ENCODE measurements at places on chromosomes 6 and 20. TPM values are rescaled to one million over a fixed set of nuclear protein-coding genes. Genes with fewer than 3 reads are reported as not detected.
A peak's percentile ranks its signal among the peaks of the same experiment; 100 is the strongest.

DNA sequence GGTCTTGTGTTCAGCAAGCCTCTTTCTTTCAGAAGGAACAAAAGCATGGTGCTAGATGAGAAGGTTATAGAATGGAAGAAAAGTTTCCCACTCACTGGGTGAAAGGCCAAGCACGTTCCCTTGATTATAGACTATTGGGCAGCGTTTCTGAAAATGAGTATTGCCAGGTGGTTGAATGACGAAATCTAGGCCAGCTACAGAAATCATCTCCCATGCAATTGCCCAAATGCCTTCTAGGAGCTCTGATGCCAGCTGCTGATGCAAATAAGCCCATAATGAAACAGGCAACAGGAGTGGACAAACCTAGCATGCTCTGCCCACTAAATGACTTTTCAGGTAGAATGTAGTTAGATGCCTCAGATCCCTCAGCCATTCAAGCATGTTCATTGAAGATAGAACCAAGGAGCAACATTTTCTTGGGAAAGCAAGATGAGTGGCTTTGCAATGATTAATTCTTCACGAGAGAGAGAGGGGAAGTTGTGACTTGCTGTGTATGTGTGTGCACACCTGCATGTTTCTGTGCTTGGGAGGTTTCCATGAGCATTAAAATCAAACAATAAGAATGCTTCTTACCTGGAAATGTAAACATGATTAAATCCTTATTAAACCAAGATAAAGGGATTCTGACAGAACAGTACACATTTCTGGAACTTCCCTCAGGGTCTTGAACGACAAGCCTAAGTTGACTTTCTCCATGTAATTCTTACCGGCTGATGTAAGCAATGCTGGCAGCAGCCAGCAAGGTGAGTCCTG lies 43.6 kb downstream of the ADTRP start:
- peaks cover 17% of the 10 kb centered on the region for H3K4me1 ChIP-seq
- no peak overlapping the region for H3K4me3 ChIP-seq
- no peak for DNase-seq
- H3K36me3 ChIP-seq, result no peaks in the 10 kb centered on the region

DNA sequence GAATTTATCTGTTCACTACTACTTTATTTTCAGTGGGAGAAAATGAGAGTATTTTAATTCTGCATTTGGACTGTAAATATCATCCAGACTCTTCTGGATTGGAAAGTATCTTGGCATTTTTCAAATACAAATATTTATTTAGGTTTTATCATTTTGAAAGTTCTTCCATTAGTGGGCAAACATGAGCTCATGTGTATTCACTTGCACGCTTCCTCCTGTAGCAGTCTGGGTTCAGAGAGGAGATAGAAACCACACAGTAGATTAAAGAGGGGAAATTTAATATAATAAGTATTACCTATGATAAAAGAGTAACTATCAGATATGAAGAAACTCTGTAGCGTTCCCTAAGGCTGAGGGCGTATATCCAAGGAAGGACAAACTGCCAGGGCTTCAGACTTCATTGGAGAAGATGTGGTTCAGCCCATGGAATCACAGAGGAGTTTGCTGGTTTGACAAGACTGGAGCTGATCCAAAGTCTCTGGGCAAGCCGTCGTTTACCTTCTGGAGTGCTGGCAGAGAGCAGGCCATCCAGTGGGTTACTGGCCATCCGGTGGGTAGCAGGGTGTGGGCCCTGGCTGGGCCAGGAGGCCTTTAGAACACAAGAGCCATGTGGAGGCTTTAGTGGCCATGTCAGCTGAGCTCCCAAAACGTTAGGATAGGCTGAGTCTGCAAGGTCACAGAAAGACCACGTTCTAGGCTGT lies 44.3 kb downstream of the KCNS1 start:
- no peak for DNase-seq
- no peak overlapping the region for H3K27ac ChIP-seq
- no peaks in the 10 kb centered on the region for H3K27me3 ChIP-seq
- H3K36me3 ChIP-seq, result peaks cover 10% of the 10 kb centered on the region
- H3K4me3 ChIP-seq, result no peak overlapping the region

GRCh38 chr6:16360365-16360764 lies 122.0 kb downstream of the GMPR start:
- H3K27ac ChIP-seq, result peak overlapping the region; percentile 33
- H3K4me1 ChIP-seq, result peaks cover 19% of the 10 kb centered on the region
- no peaks in the 10 kb centered on the region for H3K36me3 ChIP-seq
- H3K4me3 ChIP-seq, result no peak overlapping the region

DNA sequence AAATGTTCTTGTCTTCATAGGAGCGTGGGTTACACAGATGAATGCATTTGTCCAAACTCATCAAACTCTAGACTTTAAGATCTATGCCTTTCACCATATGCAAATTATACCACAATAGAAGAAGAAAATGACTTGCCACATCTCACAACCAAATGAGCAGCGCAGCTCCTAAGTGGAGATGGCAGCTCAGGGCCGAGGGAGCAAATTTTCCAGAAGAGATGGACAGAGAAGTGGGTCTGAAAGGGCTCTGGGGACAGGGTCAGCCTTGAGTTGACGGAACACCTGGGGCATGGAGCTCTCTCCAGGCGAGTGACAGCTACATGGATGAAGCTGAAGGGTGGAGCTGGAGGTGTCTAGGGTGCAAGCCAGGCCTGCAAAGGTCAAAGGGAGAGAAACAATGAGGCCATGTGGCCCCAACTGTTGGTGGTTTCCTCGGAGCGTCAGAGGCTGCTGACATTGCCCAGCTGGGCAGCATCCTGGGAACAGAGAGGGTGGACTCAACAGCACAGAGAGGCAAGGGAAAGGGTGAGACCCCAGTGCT lies 228.3 kb downstream of the NRN1 start:
- no peaks in the 10 kb centered on the region for H3K36me3 ChIP-seq
- H3K27ac ChIP-seq, result no peak overlapping the region
- no peaks in the 10 kb centered on the region for H3K27me3 ChIP-seq
- H3K4me1 ChIP-seq, result peaks cover 35% of the 10 kb centered on the region
- no peak for DNase-seq
- H3K4me3 ChIP-seq, result no peak overlapping the region

- H3K27me3 ChIP-seq, result no peaks in the 10 kb centered on the region
- no peaks in the 10 kb centered on the region for H3K36me3 ChIP-seq
- H3K4me3 ChIP-seq, result peak overlapping the region; percentile 89
- peak; percentile 90 for DNase-seq
- H3K27ac ChIP-seq, result peak overlapping the region; percentile 100
These were observed 118.7 kb downstream of the HFE start for GRCh38 chr6:26205625-26206574.

GRCh38 chr6:90024633-90025032 lies 130.4 kb downstream of the GJA10 start:
- DNase-seq, result no peak
- H3K36me3 ChIP-seq, result no peaks in the 10 kb centered on the region
- no peak overlapping the region for H3K27ac ChIP-seq
- peaks cover 14% of the 10 kb centered on the region for H3K4me1 ChIP-seq

- H3K27me3 ChIP-seq, result no peaks in the 10 kb centered on the region
- no peaks in the 10 kb centered on the region for H3K36me3 ChIP-seq
- H3K4me1 ChIP-seq, result peaks cover 2% of the 10 kb centered on the region
- H3K4me3 ChIP-seq, result no peak overlapping the region
These were observed 137.5 kb downstream of the BTBD3 start for GRCh38 chr20:12055161-12055560.

GRCh38 chr6:108157234-108157980 lies 8.4 kb upstream of the NR2E1 start:
- peaks cover 74% of the 10 kb centered on the region for H3K27me3 ChIP-seq
- H3K4me1 ChIP-seq, result peaks cover 13% of the 10 kb centered on the region
- DNase-seq, result no peak
- no peaks in the 10 kb centered on the region for H3K36me3 ChIP-seq
- no peak overlapping the region for H3K27ac ChIP-seq
- H3K4me3 ChIP-seq, result no peak overlapping the region

- DNase-seq, result no peak
- no peak overlapping the region for H3K27ac ChIP-seq
- no peak overlapping the region for H3K4me3 ChIP-seq
- no peaks in the 10 kb centered on the region for H3K36me3 ChIP-seq
- no peaks in the 10 kb centered on the region for H3K27me3 ChIP-seq
These were observed 378.7 kb upstream of the HSF2 start for GRCh38 chr6:122020588-122021264.

- no peaks in the 10 kb centered on the region for H3K36me3 ChIP-seq
- H3K4me3 ChIP-seq, result no peak overlapping the region
- H3K27me3 ChIP-seq, result peaks cover 41% of the 10 kb centered on the region
- no peak overlapping the region for H3K27ac ChIP-seq
- DNase-seq, result no peak
These were observed 6.5 kb downstream of the MDGA1 start for GRCh38 chr6:37690964-37691735.

DNA sequence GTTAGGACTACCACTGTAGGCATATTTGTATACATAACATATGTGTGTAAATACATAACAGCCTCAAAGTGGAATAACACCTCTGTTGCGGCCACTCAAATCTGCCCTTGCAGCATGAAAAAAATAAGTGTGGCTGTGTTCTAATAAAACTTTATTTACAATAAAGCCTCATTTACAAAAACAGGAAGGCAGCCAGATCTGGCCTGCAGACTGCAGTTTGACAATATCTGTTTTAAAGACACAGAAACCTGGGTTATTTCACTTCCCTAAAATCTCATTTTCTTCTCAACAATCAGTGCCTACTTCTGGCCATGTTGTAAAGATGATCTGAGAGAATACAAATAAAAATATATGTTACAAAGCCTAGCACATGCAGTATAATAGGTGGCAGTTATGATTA lies 53.9 kb upstream of the SCML4 start:
- peaks cover 2% of the 10 kb centered on the region for H3K4me1 ChIP-seq
- no peak overlapping the region for H3K4me3 ChIP-seq
- H3K27ac ChIP-seq, result no peak overlapping the region

- no peaks in the 10 kb centered on the region for H3K27me3 ChIP-seq
- H3K4me1 ChIP-seq, result no peaks in the 10 kb centered on the region
- no peak for DNase-seq
- H3K4me3 ChIP-seq, result no peak overlapping the region
These were observed 157.5 kb downstream of the ELOVL4 start for GRCh38 chr6:79789896-79790295.

- no peaks in the 10 kb centered on the region for H3K4me1 ChIP-seq
- DNase-seq, result no peak
- H3K4me3 ChIP-seq, result no peak overlapping the region
These were observed 281.3 kb downstream of the BMP7 start for GRCh38 chr20:56985066-56985685.

GRCh38 chr6:9083108-9083507 lies 647.8 kb upstream of the SLC35B3 start:
- H3K27me3 ChIP-seq, result no peaks in the 10 kb centered on the region
- no peak overlapping the region for H3K4me3 ChIP-seq
- no peaks in the 10 kb centered on the region for H3K4me1 ChIP-seq

- no peaks in the 10 kb centered on the region for H3K36me3 ChIP-seq
- H3K4me3 ChIP-seq, result no peak overlapping the region
- no peaks in the 10 kb centered on the region for H3K27me3 ChIP-seq
- H3K27ac ChIP-seq, result no peak overlapping the region
- peaks cover 15% of the 10 kb centered on the region for H3K4me1 ChIP-seq
These were observed 284.1 kb upstream of the TAB2 start for GRCh38 chr6:149033454-149033853.

- DNase-seq, result no peak
- H3K4me1 ChIP-seq, result no peaks in the 10 kb centered on the region
- H3K27ac ChIP-seq, result no peak overlapping the region
- no peak overlapping the region for H3K4me3 ChIP-seq
These were observed 31.4 kb downstream of the RALGAPA2 start for GRCh38 chr20:20680991-20681508.

GRCh38 chr6:36414481-36414880 lies 27.0 kb upstream of the ETV7 start:
- H3K27ac ChIP-seq, result no peak overlapping the region
- no peaks in the 10 kb centered on the region for H3K4me1 ChIP-seq
- H3K4me3 ChIP-seq, result no peak overlapping the region
- DNase-seq, result no peak
- H3K27me3 ChIP-seq, result no peaks in the 10 kb centered on the region
- no peaks in the 10 kb centered on the region for H3K36me3 ChIP-seq

- no peaks in the 10 kb centered on the region for H3K27me3 ChIP-seq
- no peak overlapping the region for H3K4me3 ChIP-seq
- no peak overlapping the region for H3K27ac ChIP-seq
- no peaks in the 10 kb centered on the region for H3K4me1 ChIP-seq
- no peaks in the 10 kb centered on the region for H3K36me3 ChIP-seq
These were observed 253.7 kb upstream of the PLCB4 start for GRCh38 chr20:8815208-8815607.

GRCh38 chr6:150510576-150510975 lies 89.1 kb upstream of the PLEKHG1 start:
- H3K4me1 ChIP-seq, result no peaks in the 10 kb centered on the region
- H3K4me3 ChIP-seq, result no peak overlapping the region
- no peak overlapping the region for H3K27ac ChIP-seq
- peak; percentile 43 for DNase-seq

DNA sequence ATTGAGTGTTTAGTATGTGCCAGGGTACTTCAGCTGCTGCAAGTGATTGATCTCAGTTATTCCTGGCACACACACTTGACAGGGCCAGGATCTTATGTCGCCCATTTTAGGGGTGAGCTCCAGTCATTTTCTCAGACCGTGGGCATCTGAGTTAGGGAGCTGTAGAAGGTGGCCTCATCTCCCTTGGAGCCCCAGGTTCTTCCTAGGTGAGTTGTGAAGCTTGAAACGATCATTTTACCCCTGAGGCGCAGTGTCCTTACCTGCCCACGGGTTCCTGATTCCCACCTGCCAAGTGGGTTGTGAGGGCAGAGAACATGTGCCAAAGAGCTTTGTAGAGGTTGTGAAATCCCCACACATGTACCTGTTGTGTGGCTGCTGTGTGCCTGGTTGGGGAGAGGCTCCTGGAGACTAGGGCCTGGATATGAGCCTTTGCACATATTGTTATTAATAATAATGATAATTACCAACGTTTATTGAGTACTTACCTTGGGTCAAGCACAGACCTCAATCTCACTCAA lies 465 bp upstream of the KCNS1 start:
- no peak overlapping the region for H3K27ac ChIP-seq
- no peaks in the 10 kb centered on the region for H3K4me1 ChIP-seq
- peaks cover 65% of the 10 kb centered on the region for H3K27me3 ChIP-seq
- DNase-seq, result no peak

- peaks cover 16% of the 10 kb centered on the region for H3K4me1 ChIP-seq
- H3K4me3 ChIP-seq, result peak within 1 kb of the TSS; percentile 51
- DNase-seq, result peak; percentile 74
- H3K27ac ChIP-seq, result no peak within 1 kb of the TSS
These were observed at the start of gene B3GAT2 for GRCh38 chr6:70956451-70957283. TSS of gene B3GAT2 (minus strand) at chr6:70957060. CDS start at chr6:70956429, 631 bp downstream.

Gene CASP8AP2
- total RNA-seq, result 17.0 TPM

Gene RIMS1
- 5.7 TPM for total RNA-seq

Gene TNNC2
- total RNA-seq, result 3,356 TPM

Gene FAM229B
- 34.8 TPM for total RNA-seq

Gene CST7
- total RNA-seq, result 0.35 TPM

Gene PGC
- total RNA-seq, result not detected

Gene MYCT1
- total RNA-seq, result 18.3 TPM

Gene MOG
- total RNA-seq, result not detected

Measured in muscle of leg (tissue), 16 donors.